LNCaP clone FGC (cell line): ENCODE measurements at places on chromosomes 5 and 9.

DNA sequence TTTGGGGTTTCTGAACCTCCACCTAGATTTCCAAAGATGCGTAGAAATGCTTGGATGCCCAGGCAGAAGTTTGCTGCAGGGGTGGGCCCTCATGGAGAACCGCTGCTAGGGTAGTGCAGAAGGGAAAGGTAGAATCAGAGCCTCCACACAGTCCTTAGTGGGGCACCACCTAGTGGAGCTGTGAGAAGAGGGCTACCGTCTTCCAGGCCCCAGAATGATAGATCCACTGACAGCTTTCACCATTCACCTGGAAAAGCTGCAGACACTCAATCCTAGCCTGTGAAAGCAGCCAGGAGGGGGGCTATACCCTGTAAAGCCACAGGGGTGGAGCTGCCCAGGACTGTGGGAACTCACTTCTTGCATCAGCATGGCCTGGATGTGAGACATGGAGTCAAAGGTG is 13.3 kb upstream of the HSDL2 start:
- no peak for DNase-seq

DNA sequence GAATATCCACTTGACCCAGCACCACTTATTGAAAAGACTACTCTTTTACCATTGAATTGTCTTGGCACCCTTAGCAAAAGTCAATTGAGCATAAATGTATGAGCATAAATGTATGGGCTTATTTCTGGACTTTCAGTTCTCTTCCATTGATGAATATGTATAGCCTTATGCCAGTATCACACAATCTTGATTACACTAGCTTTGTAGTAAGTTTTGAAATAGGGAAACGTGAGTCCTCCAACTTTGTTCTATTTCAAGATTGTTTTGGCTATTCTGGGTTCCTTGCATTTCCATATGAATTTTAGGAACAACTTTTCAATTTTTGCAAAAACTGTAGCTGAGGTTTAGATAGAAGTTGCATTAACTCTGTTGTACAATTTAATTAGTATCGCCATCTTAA is 601.0 kb downstream of the TLE1 start:
- DNase-seq: no peak

DNA sequence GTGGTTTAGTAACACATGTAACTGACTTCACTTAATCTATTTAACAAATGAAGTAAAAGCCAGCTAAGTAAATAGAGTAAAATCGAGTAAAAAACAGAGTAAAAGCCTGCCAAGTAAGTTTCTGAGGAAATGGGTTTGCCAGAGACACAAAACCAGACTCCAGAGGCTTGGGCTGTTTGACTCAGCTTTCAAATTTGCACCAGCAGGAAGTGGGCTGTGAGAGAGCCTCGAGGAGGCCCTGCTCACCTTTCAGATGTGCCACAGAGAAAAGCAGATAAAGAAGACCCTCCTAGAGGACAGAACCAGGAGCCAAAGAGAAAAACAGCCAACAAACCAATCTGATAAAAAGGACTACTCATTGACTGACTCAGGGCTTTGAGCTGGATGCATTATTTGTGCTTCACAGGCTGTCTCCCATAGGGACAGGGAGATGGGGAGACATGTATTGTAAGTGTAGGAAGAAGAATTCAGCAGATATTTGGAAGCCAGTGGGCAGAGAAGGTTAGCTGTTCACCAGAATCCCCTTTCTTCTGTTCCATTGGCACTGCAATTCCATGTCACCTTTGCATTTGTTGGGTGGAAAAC is 14.4 kb upstream of the AMACR start:
- no peak for DNase-seq

- no peak for DNase-seq
Measured at GRCh38 chr9:102985162-102985895, 9.8 kb upstream of the CYLC2 start.

GRCh38 chr9:69252436-69252835 is 72.6 kb upstream of the ENTREP1 start:
- DNase-seq: no peak

- DNase-seq: peak; percentile 23
Measured at GRCh38 chr5:65721050-65721719, 724 bp downstream of the SGTB start.

DNA sequence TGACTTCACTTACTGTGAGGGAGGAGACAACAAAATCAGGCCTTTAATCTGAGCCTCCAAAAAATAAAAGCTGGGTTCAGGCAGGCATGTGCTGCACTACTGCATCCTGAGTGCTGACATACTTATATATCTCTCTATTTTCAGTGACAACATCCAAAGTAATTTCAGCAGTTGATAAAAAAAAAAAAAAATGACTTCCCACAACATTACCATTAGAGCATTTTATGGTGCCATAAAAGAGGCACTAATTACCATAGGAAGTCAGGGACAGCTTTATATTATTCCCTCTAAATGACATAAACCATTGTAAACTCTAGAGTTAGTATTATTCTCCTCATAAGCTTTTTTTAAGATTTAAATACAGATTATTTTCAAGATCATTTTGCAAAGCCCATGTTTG is 346.1 kb downstream of the SLCO4C1 start:
- no peak for DNase-seq

GRCh38 chr5:62152394-62153087 is 153.5 kb upstream of the KIF2A start:
- DNase-seq: no peak

DNA sequence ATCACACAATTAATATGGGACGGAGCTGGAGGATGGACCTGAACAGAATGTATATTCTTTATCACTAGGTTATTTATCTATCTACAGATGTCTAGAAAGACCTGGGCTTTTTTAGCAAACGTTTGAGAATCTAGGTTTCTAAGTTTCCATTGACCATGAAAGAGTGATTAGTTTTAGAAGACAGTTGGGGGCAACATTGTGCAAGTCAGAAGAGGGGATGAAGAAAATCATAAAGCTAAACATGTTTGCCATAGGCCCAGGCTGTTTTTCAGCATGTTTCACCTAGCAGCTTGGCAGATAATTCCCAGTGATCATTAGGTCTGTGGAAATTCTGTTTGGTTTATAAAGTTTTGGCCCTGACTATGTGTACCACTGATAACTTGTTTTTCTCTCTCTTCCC is 44.1 kb upstream of the CDKN2B start:
- DNase-seq: no peak

DNA sequence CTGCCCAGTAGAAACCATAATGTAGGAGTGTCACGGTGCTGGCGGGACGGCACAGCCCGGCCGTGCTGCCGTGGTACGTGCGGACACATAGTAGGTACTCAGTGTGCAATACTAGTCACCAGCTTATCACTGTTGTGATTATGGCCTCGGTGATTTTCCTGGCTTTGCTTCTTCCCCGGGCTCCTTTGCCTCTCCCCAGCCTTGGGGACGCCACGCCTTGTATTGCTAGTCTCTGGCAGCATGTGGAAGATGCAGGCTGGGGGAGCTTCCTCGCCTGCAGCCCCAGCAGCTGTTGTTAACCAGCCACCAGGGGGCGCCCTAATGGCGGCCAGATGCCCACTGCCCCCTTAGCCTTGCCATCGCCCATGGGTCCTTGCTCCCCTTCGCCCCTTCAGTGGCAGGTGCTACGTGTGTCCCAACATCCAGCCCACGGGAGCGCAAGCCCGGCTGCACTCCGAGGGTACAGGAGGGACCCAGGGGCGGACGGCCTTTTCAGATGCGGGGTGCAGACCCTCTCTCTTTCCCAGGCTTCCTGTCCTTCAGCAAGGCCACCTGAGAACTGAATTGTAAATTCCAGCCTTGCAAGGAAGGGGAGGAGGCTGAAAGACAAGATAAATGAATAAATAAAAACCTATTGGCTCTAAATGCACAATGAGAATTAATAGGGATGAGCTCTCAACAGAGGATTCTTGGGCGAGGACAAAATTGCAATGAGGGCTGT is 8.0 kb downstream of the NTNG2 start:
- DNase-seq: no peak

GRCh38 chr5:113179156-113179555 is 202.6 kb downstream of the DCP2 start:
- no peak for DNase-seq

DNA sequence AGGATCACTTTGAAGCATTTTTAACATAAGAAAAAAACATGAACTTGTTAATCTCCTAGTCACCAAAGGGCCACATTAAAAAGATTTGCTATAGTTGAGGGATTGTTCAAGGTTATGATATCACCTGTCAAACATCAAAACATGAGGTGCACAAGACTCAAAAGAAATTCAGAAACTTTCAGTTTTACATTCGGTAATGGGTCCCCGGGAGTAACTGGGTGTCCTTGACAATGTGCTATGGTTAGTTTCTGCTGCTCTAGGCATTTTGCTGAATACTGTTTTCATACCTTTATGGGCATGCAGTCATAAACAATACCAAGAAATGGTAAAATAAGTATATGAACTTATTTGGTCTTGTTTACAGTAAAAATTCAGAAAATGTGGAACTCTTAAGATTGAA is 92.8 kb upstream of the EDIL3 start:
- no peak for DNase-seq

GRCh38 chr9:35350212-35350611 is 139.7 kb upstream of the RUSC2 start:
- DNase-seq: no peak

DNA sequence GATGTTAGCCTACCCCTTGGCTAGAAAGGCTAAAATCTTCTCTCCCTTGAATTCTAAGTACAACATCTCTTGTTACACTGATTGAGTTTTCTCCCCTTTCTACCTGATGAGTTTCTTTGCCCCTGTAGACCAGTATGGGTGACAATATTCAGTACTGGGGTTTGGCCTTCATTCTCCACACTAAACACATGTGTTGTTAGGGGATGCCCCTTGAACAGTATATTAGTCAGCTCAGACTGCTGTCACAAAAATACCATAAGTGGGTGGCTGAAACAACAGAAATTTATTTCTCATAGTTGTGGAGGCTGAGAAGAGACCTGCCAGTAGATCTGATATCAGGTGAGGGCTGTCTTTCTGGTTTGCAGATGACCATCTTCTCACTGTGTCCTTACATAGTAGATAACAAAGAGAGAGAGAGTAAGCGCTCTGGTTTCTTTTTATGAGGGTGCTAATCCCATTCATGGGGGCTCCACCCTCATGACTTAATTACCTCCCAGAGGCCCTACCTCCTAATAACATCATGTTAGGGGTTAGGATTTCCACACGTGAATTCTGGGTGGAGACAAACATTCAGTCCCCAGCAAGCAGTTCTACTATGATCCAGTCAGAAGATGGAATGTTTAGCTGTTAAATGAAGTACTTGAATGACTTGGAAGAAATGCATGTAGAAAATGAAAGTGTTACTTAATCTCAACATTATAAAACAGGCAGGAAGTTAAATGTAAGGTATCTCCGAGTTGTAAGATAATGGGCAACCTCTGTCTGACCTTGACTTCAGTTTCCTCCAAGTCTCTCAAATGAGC is 17.5 kb downstream of the VLDLR start:
- no peak for DNase-seq

DNA sequence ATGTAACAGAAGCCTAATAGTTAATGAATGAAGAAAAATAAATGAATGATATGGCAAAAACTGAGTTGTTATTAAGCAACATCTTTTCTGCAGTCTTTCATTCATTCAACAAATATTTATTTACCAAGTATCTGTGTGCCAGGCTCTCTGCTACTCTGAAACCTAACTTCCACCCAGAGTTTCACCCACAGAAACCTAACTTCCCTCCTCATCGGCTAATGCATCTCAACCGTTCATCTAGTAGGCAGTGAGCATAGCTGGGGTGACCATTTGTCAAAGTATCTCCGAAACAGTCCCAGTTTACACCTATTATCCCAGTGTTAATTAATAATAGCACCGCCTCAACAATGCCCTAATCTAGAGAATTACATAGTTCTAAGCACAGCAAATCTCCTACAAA is 1.5 kb downstream of the TTC39B start:
- DNase-seq: no peak

- DNase-seq: no peak
Measured at GRCh38 chr5:40879163-40879942, 29.9 kb upstream of the C7 start.

- no peak for DNase-seq
Measured at GRCh38 chr5:43036856-43037635, 3.1 kb downstream of the ANXA2R start.

GRCh38 chr5:72093217-72093616 is 14.1 kb upstream of the MAP1B start:
- no peak for DNase-seq

DNA sequence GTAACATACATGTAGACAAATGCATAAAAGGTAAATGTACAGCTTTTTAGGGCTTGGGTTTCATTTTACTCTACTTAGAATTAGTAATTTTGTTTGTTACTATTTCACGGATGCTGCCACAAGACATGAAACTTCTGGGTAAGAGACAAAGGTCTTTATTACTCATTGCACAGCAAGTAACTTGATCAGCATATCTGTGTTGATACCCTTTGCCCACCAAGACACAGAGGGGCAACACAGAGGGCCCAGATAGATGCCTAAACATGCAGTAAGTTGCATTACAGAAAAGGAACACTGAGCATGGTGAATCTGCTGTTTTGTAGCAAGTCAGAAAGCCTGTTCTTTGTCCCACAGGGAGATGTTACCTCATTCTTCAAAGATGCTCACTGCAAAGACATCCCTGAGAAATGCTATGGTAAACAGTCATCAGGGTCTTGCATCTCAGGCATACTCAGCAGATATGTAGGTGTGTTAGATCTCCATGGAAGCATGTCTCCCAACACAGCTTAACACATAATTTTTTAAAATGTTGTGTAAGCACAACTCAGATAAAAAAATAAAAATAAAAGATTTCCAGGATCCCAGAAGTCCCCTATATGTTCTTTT is 10.3 kb downstream of the ITGA2 start:
- DNase-seq: no peak

DNA sequence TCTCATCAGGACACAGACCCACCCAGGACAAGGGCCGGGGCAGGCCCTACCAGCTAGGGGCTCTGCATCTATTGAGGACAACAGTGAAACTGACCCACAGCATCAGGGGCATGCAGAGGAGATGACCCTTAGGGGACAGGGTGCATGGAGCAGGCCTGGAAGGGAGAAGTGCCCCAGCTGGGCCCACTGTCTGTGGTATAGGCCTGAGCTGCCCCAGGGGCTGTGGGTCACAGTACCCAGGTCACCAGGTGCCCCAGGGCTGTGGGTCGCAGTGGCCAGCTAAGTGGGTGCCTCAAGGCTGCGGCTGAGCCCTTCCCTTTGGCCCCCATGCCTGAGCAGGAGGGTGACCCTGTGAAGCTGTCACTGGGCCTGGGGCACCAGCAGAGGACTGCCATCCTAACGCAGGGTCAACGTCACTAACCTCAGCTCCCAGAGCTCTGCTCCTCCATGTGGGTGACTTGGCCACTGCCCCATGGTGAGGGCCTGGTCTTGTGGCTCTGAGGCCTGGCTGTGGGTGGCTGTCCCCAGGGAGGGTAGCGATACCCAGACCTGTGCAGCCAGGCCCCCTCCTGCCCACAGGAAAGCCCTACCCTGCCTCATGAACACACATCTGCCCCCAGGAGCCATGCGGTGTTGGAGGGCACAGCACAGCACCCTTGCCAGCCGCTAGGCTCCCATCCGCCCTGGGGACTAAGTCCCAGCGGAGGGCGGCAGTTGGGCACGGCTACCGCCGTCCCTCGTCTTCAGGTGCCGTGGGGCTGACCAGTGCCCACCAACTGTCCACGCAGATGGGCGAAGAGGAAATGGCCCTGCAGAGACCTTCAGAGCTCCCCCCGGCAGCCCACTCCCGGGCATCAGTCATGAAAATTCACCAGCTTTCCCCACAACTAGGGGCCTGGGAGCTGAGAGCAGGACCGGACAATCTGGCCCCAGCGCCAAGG is 4.9 kb downstream of the EDF1 start:
- no peak for DNase-seq
